ENCODE measurements at places on chromosomes 5 and 9.

DNA sequence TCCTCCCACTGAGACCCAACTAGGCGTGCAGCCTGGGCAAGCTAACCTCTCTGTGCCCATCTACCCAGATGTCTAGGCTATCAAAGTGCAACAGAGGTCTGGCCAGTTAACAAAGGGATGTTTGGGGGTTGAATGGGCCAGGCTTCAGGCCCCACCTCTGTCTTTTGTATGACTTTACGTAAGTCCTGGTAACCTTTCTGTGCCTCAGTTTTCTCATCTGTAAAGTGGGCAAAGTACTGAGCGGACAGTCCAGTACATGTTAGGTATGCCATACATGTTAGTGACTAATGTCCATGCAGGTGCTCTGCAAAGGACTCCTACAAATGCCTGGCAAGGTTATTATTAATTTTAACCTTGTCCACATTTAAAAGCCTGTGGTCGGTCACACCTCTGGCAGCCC lies 14.0 kb downstream of the NR5A1 start:
- no peak for DNase-seq

DNA sequence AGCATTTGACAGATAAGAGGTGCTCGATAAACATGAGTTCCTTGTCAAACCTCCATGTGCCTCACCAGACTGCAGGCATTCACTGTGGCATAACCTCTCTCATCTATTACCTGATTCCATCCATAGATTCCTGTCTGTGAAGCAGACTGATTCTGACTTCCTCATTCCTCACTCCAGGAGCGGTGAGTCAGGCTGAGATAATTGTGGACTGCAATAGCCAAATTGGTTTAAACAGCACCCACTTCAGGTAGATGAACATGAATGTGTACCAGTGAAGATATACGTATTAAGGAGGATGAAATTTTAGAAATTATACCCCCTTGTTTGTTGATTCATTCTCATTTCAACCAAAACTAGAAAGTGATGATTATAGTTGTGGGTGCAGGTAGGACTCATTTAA lies 391.2 kb downstream of the HINT1 start:
- DNase-seq, result peak; percentile 2

DNA sequence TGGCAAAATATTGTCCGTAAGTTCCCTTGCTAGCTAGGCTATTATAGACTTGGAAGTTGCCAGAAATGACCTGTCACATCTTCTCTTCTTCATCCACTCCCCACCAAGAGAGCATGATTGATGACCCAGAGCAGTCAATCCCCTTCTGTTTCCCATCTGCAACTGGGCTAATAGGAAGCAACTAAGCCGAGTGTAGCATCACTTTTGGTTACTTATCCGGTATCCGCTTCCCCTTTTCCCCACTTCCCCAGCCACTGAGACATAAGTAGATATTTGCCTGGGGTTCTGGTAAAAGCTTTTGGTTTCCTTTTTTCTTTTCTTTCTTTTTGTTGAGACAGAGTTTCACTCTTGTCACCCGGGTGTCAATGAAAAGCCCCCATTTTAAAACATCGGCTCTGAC lies 29.4 kb upstream of the LIFR start:
- DNase-seq, result no peak

DNA sequence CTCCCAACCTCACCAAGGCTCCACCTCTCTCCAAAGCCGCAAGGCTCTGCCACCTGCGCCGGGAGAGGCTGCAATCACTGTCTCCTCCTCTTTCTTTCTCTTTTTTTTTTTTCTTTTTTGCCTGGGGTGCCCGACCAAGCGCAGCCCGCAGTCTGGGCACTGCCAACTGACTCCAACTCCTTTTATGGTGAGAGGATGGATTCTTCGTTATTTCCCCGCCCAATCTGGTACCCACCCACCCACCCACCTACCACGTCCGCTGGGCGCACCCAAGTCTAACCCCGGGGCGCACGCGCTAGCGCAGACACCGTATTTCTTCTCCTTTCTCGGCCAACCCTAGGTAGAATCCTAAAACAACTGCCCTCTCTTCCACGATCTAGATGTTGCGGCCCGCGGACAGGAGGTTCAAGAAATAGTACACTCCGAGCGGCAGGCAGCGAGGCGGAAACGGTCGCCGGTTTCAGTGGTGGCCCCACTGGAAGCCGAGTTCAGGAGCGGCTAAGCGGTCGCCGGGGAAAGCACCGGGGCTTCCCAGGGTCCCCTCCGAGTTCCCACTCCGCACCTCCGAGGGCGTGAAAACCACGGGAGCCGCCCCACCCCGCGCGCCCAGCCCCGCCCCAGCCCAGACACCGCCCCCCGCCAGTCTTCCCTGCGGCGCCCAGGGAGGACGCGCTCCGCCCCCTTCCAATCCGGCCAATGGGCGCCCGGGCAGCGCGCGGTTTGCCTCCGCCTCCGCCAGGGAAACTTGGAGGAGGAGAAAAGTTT lies 385 bp upstream of the PTGER4 start:
- DNase-seq, result peak; percentile 88

DNA sequence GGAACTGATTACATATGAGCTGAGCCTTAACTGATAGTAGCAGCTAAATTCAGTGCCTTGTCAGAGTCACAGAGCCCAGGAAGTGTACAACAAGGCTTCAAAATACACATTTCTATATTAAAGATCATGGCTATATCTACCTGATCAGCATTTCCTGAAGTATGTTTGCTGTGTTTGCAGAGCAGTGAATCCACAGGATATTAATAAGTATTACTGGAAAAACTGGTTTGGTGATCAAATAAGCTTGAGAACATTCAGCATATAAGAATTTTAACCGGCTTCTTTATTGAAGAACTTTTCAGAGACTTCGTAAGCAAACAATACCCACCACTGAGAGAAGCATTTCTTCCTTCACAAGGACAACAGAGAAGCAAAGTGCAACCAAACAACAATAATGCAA lies 227.0 kb downstream of the ELAVL2 start:
- no peak for DNase-seq

DNA sequence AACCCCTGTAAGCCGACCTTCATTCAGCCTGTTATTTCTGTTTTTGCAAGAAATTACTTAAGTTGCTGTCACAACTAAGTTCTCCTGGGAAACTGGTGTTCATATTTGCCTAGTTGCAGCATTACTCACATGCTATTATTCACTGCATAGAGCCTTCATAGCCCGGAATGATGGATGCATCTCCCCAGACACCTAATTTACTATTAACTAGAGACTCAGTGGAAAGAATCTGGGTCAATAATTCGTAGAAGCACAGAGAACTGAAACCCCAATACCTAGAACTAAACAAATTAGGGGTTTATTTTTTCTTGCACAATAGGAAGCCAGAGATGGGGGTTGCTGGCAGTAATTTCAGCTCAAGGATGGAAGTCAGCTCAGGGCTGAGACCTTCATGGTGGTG lies 45.7 kb upstream of the FAM170A start:
- DNase-seq, result no peak

- no peak for DNase-seq
These were observed 565.0 kb downstream of the CETN3 start for GRCh38 chr5:89844548-89844947.

GRCh38 chr5:75148051-75148450 lies 88.6 kb downstream of the ANKRD31 start:
- DNase-seq, result no peak

DNA sequence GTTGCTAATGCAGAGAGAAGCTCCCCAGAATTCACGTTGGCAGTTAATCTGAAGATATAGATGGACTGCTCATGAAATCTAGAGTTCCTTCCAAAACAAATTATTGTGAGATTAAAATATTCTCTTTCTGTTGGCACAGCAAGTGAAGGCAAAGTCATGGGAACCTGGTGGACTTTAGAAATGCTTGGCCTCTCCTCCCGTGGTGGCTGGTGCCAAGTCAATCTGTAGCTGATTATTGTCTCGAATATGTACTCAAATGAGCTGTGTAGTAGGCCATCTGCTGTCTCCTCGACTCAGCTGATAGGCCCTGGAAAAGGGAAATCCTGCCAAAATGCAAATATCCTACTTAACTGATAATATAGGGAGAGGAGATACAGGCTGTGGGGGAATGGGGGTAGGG lies 69.3 kb downstream of the DAPK1 start:
- peak; percentile 64 for DNase-seq

GRCh38 chr9:69577123-69577522 lies 95.0 kb downstream of the APBA1 start:
- DNase-seq, result no peak

DNA sequence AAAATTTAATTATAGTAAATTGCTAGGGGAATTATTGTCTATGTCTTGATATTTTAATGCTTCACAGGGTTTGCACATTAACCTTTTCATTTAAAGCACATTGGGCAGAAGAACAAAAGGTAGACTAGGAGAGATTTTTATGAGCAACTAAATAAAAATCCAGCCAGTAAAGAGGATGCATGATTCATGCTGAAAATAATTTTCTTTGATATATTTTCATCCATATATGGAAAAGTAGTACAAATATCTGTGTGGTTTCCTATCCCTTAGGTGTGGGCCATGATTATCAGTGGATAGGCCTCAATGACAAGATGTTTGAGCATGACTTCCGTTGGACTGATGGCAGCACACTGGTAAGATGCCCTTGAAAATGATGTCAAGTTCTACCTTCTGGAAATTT lies 83.1 kb downstream of the VCAN start:
- DNase-seq, result peak; percentile 56

GRCh38 chr5:127572930-127573329 lies 55.5 kb downstream of the PRRC1 start:
- DNase-seq, result peak; percentile 25

- DNase-seq, result no peak
These were observed 736 bp upstream of the NKD2 start for GRCh38 chr5:1007681-1008450.

- DNase-seq, result peak; percentile 2
These were observed 1006.4 kb upstream of the CTNND2 start for GRCh38 chr5:12910641-12911040.

- DNase-seq, result no peak
These were observed 91.8 kb upstream of the CXCL14 start for GRCh38 chr5:135670588-135670987.

- DNase-seq, result peak; percentile 59
These were observed 52.4 kb downstream of the FSD1L start for GRCh38 chr9:105500108-105500766.

GRCh38 chr5:76718880-76719279 lies 3.0 kb downstream of the F2R start:
- no peak for DNase-seq

DNA sequence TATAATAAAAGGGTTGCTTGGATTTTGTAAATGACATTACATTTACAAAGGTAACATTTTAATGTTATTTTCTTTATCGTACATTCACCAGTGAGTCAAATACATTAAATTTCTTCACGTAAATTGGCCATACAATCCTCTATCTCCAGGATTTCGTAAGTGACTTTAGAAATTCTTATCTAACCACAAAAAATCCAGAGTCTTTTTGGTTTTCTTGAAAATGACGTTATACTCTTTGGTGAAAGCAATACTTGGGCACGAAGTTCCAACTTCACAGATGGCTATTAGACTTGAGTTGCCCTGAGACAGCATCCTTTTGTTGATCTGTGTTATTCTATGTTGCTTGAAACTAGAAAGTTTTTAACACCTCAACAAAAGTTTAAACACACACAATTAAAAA lies 87.4 kb upstream of the CDH10 start:
- no peak for DNase-seq

- peak; percentile 60 for DNase-seq
These were observed 1050.2 kb downstream of the CDH12 start for GRCh38 chr5:21802869-21803490.

DNA sequence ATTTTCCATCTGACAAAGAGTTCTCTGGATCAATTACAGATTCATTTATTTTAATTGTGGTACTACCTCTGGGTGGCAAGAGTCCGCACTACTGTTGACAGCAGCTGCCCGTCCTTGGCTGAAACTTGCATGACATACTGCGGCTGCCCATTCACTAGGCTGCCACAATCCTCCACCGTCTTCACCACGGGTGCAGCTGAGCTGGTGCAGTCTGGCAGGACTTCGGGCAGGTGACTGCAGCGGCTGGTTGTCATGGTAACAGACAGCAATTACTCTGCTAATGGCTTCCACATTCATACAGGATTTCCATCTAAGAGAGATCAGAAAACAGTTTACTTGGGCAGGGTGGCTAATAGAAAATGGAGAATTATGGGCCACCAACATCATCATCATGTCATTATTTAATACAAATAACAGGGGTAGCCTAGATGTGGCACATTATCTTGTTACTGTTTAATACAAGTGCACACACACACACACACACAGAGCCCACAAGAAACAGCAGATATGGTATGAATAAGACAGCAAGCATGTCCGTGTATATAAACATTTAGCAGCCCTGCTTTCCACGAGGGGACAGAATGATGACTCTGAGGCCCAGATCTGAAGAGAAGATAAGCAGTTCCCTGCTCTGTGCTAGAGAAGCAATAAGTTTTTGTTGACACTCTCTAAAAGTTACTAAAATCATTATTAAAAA lies 112.3 kb downstream of the MARCHF3 start:
- peak; percentile 69 for DNase-seq

- no peak for DNase-seq
These were observed 33.2 kb upstream of the SNX2 start for GRCh38 chr5:122741681-122742080.

DNA sequence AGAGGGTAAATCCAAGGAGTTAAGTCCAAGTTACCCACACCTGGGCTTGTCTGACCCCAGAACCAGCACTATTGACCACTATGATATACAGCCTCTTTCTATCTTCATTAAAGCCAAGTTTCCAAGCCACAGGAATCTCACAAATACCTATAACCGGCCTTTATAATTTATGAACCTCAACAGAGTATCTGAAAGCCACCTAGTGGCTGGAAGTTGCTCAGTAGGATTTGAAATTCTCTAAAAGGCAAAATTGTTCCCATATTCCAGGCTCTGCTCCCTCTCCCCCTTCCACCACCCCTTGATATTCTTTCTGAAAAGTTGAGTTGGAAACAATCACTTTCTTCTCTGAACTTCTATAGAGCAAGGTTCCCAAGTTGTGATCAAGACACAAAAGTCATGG lies 106.4 kb upstream of the GPR151 start:
- no peak for DNase-seq

DNA sequence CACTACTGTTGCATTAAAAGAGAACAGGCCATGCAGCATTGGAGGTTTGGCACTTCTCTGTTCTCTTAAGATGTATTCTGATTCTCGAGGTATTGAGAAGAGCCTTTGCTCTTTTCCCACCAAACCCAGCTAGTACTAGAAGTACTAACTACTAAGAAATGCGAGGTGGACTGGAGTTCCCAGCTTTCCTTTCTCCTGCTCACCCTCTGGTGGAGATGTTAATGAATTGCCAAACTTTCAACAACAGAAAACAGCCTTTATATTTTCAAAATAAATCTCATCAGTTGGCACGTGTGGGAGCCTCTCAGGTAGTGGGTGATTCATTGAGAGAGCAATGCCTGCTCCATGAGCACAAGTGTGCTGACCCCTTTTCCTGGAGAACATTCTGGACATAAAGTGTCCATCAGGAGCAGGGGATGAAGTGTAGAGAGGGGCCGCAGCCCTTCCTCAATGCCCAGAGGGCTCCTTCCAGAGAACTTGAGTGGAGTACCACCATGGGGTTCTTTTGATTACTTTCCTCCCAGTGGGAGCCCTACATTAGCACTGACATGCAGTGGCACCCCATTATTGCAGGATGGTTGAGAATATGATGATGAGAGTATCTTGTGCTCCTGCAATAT lies 45.7 kb downstream of the TMEM174 start:
- peak; percentile 63 for DNase-seq

All from cardiac fibroblast (primary cell).